ENCODE measurements at places on chromosomes 1 and 21.

- no peak for DNase-seq
Measured at GRCh38 chr1:234683127-234683860, 73.3 kb upstream of the IRF2BP2 start.

- DNase-seq: peak; percentile 69
Measured at GRCh38 chr1:43529206-43529731, 1.4 kb upstream of the PTPRF start.

GRCh38 chr1:167106119-167106461, 12.2 kb downstream of the STYXL2 start:
- DNase-seq: no peak

DNA sequence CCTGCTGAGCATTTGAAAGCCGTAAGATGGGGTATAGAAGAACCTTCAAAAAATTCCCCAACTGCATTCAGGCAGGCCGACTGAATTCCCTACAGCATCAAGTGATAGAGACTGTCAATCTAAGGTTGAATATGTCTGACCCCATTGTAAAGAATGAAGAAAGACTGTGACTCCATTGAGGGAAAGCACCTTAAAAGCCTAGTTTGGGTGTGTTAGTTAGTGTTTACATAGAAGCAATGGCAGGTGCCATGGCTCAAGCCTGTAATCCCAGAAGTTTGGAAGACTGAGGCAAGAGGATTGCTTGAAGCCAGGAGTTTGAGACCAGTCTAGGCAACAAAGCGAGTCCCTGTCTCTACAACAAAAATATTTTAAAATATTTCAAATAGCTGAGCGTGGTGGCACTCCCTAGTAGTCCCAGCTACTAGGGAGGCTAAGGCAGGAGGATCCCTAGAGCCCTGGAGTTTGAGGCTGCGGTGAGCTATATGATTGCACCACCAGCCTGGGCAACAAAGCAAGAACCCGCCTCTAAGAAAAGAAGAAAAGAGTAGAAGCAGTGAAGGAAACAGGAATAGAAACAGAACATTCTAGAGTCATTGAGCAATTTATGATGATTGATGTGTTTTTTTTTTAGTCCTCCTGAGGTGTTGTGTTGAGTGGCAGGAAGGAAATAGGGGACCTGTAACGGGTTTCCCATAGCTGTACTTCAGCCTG, 15.4 kb downstream of the POLR3GL start:
- no peak for DNase-seq

- DNase-seq: no peak
Measured at GRCh38 chr1:3522564-3523265, 68.2 kb downstream of the ARHGEF16 start.

DNA sequence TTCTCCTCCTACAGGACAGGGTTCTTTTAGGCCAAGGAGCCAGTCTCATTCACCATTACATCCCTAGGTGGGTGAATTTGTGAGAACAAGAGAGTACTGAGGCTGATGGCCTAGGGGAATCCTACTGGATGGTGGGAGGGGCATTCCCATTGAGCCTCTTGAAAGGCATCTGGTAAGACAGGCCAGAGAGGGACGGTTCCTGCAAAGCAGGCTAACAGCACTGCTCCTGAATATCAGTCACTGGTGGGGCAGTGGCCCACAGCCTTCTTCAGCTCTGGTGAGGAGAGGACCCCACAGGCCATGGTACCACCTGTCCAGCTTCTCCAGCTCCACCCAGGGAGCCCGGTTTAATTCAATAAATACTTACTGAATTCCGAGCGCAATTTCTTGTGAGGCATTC, 125.9 kb upstream of the EDN2 start:
- DNase-seq: no peak

GRCh38 chr1:180917306-180918065, 4.8 kb downstream of the KIAA1614 start:
- DNase-seq: peak; percentile 19

- DNase-seq: no peak
Measured at GRCh38 chr1:10901891-10902805, 105.7 kb upstream of the CASZ1 start.

GRCh38 chr1:112887599-112888283, 68.3 kb downstream of the SLC16A1 start:
- no peak for DNase-seq

DNA sequence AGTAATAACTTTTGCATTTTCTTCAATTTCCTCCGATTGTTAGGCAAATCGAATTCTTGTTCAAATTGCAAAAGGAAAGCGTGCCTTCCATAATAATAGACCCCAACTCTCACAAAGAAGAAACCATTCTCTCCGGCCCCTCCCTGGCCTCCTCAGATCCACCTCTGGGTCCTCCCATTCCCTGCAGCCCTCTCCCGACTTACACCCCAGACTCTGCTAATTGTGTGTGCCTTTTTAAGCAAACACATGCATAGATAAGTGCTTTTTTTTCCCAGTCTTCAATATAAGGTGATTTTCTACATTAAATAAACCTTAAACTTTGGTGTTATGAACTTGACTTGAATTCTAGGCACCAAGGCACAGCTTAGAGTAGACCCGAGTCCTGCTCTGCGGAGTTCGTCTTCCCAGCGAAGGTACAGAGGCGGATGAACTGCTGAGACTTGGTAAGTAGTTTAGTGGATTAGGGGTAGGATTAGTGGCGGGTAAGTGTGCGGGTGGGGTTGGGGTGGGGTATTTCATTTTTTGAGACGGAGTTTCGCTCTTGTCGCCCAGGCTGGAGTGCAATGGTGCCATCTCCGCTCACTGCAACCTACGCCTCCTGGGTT, 1.5 kb downstream of the L1TD1 start:
- DNase-seq: no peak

- no peak for DNase-seq
Measured at GRCh38 chr21:42626171-42626570, 27.2 kb upstream of the PDE9A start.

- DNase-seq: no peak
Measured at GRCh38 chr1:12464598-12465056, 153.4 kb downstream of the DHRS3 start.

GRCh38 chr1:2631136-2632050, 1.4 kb downstream of the MMEL1 start:
- DNase-seq: no peak

- DNase-seq: no peak
Measured at GRCh38 chr21:29115899-29116298, 14.5 kb upstream of the MAP3K7CL start.

GRCh38 chr1:110235834-110236682, 25.9 kb downstream of the KCNC4 start:
- DNase-seq: peak; percentile 47

- DNase-seq: no peak
Measured at GRCh38 chr1:234755449-234755863, 145.5 kb upstream of the IRF2BP2 start.

DNA sequence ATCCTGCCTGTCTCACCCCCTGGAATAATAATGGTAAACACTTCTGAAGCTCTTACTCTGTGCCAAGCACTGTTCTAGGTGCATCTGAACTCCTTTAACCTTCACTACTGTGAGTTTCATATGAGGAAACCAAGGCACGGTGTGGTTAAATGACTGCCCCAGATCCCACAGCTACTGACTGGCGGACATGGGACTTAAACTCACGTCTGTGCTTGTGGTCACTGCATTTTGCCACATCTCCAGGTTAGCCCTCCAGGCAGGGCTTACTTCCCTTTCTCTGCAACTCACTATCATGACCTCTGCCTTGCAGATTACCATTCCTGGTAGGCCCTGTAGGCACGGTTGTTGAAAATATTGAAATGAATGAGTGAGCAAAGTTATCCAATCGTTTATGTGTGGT, 83.4 kb downstream of the ADSS2 start:
- DNase-seq: no peak

All from A549 (cell line).